ENCODE measurements at places on chromosomes 12 and 14. TPM values are rescaled to one million over a fixed set of nuclear protein-coding genes. Genes with fewer than 3 reads are reported as not detected.
A peak's percentile ranks its signal among the peaks of the same experiment; 100 is the strongest.

- no peak for DNase-seq
Measured at GRCh38 chr12:53124352-53124723, 21.1 kb downstream of the SOAT2 start.

- no peak for DNase-seq
Measured at GRCh38 chr12:102005256-102005655, 56.5 kb downstream of the WASHC3 start.

DNA sequence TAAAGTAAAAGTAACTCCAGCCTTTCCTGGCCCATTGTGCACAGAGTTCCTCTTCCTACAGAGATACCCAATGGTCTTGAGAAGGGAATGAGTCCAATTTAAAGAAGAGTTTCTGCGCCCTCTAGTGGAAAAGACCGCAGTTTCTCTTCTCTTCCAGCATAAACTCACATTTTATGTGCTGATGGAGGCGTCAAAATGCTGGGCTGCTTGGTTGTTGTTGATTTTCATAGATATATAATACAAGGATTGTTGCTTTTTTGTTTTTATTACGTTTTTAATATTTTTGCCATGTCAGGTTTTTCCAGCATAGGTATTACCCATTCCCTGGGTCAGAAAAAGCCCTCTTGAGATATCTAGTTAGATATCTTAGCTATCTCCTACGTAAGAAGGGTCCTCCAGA, 356.9 kb upstream of the STXBP6 start:
- DNase-seq, result peak; percentile 48

GRCh38 chr12:84807249-84807648, 105.3 kb downstream of the SLC6A15 start:
- DNase-seq, result no peak

DNA sequence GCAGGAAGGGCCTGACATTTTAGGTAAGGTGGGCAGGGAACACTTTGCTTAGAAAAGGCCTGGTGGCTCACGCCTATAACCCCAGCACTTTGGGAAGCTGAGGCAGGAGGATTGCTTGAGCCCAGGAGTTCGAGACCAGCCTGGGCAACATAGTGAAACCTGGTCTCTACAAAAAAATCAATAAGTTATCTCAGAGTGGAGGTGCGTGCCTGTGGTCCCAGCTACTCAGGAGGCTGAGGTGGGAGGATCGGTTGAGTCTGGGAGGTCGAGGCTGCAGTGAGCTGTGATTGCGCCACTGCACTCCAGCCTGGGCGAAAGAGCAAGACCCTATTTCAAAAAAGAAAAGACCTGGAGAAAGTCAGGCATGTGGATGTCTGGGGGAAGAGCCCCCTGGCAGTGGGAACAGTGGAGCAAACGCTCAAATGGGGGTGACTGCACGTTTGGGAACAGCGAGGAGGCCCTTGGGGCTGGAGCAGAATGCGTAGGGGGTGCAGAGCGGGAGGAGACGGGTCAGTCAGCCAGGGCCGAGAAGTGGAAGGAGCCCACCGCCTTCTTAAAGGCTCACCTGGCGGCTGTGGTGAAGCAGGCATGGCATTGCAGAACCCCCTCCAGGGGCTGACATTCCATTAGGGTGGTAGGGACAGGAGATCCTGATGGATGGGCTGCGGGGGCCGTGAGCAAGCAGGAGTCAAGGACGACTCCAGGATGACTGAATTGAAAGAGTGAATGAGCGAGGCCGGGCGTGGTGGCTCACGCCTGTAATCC, 6.2 kb upstream of the KIF26A start:
- DNase-seq, result no peak

HSPA2 gene
- 8.2 TPM for total RNA-seq

RGS6 gene
- not detected for total RNA-seq

DNA sequence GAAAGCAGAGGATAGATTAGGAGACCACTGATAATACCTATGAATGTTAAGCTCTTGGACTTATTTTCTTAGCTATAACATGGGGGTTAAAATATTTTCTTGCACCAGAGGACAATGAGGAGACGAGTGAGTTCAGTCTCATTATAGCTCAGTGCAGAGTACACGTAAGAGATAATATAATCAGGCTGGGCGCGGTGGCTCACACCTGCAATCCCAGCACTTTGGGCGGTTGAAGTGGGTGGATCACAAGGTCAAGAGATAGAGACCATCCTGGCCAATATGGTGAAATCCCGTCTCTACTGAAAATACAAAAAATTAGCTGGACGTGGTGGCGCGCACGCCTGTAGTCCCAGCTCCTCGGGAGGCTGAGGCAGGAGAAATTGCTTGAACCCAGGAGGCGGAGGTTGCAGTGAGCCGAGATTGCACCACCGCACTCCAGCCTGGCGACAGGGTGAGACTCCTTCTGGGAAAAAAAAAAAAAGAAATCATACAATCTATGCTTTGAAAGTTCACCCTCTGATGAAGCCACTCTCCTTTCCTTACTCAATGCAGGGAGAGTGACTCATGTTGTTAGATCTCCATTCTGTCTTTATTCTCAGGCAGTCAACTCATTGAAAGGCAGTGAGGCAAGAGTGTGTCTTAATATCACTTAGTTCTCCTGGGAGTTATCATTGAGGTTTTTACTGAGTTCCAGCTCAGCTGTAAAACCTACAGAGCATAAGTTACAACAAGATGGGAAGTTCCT, 134.2 kb downstream of the SYNE2 start:
- DNase-seq, result no peak

MMAB gene
- total RNA-seq, result 45.9 TPM

DNA sequence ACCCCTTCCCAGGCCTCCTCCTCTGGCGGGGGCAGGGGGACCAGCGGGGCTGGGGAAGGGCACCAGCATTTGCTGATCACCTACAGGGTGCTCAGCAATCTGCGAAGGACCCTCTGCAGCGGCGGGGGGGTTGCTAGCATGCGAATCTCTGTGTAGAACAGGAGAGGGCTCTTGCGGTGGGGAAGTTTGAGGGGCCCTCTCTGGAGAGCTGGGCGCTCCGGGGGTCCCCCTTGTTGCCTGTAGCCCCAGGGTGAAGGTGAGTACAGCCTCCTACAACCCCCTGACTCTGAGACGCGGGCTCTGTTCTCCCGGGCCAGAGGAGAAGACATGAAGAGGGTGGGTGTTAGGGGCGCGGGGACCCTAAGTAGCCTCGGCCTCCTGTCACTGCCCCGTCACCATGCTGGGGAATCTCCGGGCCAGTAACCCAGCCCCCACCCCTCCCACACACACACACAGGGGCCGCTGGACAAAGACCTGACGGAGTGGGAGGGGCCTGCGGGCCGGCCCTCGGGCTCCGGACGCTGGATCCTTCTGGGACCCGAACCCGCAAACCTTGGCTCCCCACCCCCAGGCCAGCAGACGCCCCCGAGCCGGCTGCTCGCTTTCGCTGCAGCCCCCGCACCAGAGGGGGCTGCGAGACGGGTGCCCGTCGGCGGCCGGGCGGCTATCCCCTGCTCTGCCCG, 734 bp downstream of the FIGNL2 start:
- peak; percentile 35 for DNase-seq

GRCh38 chr12:109923481-109924245, 23.6 kb downstream of the TCHP start:
- no peak for DNase-seq

DNA sequence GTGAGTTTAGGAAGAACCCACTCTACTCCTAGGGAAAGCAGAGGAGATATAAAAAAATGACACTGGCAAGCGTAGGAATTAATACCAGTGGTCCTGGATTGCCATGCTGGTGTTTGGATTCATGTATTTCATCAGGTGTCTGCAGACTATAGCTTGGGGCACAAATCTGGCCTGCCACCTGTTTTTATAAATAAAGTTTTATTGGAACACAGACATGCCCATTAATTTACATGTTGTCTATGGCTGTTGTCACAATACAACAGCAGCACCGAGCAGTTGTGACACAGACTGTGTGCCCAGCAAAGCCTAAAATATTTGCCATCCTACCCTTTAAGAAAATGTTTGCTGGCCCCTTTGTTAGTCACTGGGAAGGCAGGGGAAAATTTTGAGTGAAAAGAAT, 553.2 kb downstream of the VRK1 start:
- DNase-seq, result no peak

- DNase-seq, result peak; percentile 59
Measured at GRCh38 chr14:33933386-33933933, 17.4 kb downstream of the EGLN3 start.

OR6J1 gene
- not detected for total RNA-seq

DNA sequence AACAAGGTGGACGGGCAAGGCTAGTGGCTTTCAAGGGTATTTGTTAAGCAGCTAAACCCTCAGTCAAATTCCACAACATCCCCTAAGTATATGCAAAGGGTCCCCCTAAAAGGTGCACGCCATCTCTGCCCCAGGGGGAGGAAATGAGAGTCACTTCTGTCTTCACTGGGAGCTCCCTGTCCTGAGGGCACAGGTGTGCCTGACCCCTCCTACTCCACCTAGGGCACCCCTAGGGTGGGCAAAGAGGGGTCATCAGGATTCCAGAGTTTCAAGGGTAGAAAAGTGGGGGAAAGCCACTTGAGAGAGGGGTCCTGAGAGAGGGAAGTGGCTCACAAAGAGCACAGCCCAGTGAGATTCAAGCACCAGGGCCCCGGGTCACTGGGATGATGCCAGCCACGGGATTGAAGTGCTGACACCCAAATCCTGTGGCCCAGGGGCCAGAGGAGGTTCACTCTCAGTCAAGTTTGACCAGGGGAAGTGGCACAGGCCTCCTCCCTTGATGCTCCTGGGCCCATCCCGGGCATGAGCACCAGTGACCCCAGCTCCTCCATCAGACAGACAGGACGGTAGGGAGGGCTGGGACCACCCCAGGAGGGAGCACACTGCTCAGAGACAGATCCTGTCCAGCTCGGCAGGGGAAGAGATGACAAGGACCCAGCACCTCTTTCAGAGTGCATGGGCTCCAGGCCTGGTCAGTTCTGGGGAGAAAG, 82.3 kb upstream of the BCL11B start:
- no peak for DNase-seq

DNA sequence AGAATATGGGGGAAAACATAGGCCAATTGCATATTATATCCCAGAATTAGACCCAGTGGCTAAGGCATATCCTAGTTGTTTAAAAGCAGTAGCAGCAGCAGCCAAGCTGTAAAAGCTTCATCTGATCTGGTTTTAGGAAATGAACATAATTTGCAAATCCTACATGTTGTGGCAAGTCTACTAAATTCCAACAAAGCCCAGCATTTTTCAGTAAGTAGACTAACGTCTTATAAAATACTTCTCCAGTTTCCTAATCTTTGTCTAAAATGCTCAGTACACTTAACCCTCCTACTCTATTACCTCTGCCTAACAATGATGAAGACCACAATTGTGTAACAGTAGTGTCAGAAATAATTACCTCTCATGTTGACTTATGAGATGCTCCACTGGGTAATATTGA, 70.9 kb upstream of the RERGL start:
- no peak for DNase-seq

DNA sequence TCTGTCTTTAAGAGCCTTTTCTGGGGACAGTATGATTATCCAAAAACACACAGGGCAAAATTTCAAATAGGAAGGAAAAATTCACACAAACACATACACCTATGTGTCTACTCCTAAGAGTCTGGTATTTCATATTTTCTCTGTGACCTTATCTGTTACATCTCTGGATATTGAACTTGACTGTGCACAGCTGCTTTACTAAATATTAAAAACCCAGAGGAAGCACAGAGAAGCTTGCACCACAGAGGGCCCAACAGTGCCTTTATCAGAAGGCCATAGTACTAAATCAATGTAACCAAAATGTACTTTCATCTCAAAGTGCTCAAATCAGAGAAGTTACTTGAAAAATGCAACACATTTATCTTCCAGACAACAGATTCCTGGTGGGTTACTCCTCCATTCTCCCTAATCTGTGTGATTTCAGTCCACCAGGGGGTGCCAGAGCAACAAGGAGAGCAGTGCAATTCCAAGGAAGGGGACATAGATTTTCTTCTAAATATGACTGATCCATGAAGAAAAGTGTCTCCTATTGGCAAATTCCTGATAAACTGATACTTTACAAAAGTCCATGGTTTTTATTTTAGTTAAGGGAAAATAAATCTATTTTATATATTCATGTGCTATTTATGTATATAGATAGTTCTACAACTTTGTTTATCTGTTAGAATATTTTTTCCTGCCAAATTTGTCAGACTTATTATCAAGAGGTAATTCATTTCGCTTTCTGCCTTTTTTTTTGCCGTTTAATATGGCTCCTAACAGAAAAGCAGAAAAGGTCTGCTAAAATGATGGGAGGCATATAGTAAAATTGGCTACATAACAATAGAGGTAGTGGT, 617.6 kb downstream of the LRFN5 start:
- DNase-seq, result peak; percentile 47

MRPL52 gene
- 174 TPM for total RNA-seq

DNA sequence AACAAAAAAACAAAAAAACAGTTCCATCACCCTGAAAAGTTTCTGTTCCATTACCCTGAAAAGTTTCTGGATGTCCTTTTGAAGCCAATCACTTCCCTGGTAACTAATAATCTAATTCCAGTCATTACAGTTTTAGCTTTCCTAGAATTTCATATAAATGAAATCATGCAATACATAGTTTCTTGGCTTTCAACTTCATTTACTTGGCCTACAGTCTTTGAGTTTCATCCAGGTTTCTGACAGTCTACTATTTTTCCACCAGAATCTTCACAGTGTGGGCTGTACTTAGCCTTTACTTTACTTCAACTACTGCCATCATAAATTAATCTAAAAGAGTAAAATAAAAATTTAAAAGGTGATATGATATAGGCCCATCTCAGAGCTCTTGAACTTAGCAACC, 55.5 kb downstream of the RPS6KA5 start:
- no peak for DNase-seq

KERA gene
- not detected for total RNA-seq

DNA sequence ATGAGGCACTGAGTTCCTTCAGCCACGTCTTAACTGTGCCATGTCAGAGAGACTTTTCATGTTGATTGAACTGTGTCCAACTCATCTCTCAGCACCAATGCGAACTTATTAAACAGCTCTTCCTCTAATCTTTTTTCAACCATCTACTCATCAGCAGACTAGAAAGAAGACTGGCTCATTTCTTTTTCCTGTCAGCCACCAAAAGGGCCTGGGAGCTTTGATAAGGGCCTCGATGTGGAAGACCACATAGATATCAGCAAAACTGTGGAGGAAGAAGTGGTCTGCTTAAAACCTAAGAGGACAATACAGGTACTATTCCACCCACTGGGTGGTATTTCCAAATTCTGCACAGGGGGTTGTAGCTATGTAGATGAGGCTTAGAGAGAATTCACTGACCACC, 3.6 kb upstream of the PLXNC1 start:
- no peak for DNase-seq

- DNase-seq, result no peak
Measured at GRCh38 chr14:94593376-94593748, 12.1 kb downstream of the SERPINA5 start.

GPR65 gene
- 0.07 TPM for total RNA-seq

DNA sequence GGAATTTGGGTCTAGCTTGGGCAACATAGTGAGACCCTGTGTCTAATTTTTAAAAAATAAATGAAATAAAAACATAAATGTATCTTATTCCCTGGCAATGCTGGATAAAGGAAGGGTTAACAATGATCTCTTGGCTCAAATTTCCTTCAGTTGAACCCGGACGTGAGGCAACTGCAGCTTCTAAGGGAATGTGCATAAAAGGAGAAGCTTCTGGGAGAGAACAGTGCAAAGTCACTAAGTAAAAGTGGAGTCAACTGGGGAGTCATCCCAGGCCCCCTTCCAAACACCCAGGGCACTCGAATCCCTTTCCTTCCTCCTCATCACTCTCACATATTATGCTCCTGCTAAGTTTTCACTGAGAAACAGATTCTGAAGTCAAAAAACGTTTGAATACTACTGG, 147.3 kb downstream of the PPM1H start:
- peak; percentile 12 for DNase-seq

IAPP gene
- not detected for total RNA-seq
